ENCODE measurements at places on chromosomes 6 and 20.
A peak's percentile ranks its signal among the peaks of the same experiment; 100 is the strongest.

GRCh38 chr6:36076178-36077063 lies 48.8 kb downstream of the MAPK14 start:
- no peak for DNase-seq

DNA sequence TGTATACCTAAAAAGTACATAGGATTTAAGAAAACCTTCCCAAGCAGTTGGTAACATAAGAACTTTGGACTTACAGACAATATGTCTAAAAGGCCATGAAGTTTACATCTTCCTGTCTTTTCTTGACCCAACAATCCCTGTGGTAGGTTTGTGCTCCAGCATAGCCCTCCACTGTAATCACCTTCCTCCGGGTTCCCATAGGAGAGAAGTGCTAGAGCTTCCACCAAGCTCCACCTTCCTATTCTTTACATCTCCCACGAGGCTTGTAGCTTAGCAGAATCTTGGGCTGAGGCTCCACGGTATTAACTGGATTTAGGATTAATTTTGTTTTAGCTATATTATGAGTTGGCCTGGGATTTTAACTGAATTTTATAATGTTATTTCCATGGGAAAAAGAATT lies 23.3 kb downstream of the ADGRG6 start:
- no peak for DNase-seq

DNA sequence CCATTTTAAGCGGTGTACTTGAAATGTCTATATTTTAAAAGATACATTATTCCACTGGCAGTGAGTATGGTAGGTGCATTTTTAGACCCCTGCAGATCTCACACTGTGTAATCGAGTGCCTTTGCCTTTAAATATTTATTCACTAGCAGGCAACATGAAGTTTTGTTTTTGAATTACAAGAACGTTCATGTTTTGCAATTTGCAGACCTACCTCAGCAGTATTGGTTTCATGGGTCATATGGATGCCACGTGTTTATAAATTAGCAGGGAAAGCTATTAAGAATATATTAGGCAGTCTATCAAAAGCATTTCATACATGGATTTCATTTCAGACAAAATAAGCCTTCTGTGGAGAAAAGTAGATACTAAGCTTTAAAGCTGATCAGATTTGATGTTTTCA lies 7.2 kb downstream of the MAP3K4 start:
- no peak for DNase-seq

DNA sequence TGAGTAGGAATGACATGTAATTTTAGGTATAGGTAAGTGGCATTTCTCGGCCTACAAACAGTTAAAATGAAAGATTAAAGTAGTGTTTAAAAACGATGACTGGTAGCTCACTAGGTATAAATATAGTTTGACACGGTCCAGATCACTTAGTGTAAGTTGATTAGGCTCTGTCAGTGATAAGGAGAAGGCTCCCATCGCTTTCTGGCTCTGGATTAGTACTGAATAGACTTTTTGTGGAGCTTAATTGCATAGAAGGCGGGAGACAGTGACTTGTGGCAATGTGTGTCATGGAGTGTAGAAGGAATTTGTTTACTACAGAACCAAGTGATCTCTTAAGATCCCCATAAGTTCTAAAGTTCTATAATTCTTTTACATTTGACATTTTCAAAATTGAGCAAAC lies 6.7 kb downstream of the PYGB start:
- no peak for DNase-seq

DNA sequence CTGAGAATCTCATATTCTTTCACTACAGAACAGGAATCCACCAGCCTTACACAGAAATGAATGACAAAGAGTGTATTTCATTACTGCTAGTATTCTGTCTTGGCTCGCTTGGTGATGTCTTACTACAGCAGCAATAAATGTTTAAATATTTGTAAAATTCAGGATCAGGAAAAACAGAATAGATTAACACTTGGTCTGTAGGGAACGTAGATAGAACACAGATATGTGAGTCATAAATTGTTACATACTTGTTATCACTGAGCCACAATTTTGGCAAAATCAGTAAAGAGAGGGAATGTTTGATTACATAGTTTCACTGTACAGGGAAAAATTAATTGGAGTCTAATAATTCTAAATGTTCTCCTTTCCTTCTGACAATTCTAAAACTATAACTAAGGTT lies 11.0 kb downstream of the SHPRH start:
- DNase-seq: no peak

- no peak for DNase-seq
Measured at GRCh38 chr20:63736893-63737694, 630 bp downstream of the LIME1 start.

GRCh38 chr6:111605100-111605751 lies 452 bp downstream of the TRAF3IP2 start:
- no peak for DNase-seq

GRCh38 chr6:9250852-9251251 lies 815.5 kb upstream of the SLC35B3 start:
- DNase-seq: peak; percentile 49

Measured in NCI-H1436 (cell line).